NCI-H774 (cell line): ENCODE measurements at places on chromosomes 11 and 22.

DNA sequence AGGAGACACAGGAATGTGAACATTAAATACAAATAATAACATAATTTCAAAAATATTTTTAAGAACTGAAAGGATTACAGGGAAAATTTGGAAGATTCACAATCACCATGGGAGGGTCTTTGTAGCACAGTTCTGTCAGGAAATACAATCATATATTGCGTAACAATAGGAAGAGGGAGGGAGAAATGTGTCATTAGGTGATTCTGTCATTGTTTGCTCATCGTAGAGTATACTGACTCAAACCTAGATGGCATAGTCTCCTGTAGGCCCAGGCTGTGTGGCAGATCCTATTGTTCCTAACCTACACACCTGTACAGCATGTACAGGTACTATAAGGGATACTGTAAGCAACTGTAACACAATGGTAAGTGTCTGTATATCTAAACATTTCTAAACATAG is 330.4 kb downstream of the BRD1 start:
- no peak for DNase-seq

DNA sequence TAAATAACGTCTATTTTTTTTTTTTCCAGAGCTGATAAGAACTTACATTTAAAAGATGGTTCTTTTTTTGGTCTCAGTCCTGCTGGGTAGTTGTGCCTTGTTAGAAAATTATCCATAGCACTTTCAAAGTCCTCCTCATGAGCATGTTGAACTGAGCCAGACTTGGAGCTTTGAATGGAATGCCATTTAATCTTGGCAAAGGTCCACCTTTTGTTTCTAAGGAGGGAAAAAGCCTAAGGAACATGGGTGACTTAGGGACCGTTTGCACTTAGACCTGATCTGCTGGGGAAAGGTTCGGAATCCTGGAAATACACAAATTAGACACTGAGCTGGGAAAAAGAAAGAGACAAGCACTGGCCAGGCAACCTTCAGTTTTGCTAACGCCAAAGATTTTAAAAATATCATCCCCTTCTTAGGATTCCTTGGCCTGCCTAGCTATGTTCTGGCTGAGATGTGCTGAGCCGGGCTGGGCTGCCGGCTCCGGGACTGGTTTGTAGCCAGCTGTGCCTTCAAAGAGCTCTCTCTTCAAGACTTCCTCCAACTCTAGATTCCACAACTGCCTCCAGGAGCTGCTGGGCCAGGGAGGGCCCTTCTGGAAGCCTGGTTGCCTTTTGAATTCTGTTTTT is 67.4 kb downstream of the ENDOD1 start:
- DNase-seq: no peak

GRCh38 chr22:47054231-47055072 is 292.0 kb downstream of the TBC1D22A start:
- DNase-seq: no peak

DNA sequence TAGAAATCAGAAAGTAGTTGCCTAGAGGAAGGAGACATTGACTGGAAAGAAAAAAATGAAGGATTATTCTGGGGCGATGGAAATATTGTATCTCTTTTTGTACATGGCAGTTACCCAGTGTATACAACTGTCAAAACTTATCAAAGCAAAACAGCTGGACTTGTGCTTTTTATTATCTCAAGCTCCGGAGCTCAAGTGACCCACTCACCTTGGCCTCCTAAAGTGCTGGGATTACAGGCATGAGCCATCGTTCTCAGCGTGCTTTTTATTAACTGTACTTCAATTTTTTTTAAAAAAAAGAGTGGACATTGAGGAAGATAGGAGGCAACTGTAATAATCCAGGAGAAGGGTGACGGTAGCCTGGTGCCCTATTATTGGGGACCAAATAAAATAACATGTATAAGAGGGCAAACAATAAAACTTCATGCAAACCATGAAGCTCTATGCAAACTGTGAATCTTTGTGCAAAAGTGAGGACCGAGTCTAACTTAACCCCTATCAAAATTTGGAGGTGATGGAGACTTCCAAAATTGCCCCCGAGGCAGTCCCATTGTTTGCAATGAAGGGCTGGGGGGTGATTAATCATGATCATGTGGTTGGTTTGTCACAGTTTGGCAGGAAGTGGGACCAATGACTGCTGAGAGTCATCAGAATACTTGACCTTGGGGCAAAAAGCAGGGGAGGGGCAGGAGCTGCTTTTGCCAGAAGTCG is 23.5 kb downstream of the FZD4 start:
- DNase-seq: no peak

GRCh38 chr22:37549704-37550059 is 10.6 kb upstream of the CDC42EP1 start:
- DNase-seq: no peak

- no peak for DNase-seq
These were observed 8.2 kb downstream of the PTH start for GRCh38 chr11:13487661-13488030.

DNA sequence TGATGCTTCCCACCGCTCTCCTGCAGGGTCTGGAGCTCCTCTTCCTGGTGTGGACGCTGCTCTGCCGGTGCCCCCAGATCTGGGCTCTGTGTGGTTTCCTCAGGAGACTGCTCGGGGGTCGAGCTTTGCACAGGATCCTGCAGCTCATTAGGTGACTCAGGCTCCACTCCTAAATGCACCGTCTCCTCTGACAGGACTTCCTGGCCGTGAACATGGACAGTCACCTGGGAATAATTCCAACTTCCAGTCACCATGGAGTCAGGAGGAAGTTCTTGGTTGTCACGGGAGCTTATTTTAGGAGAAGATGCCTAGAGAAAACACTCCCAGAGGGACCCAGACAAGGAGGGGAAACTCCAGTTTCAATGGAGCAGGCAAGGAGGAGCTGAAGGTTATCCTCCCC is 11.9 kb downstream of the ZNF202 start:
- no peak for DNase-seq

GRCh38 chr22:49042877-49043859 is 784.5 kb downstream of the BRD1 start:
- no peak for DNase-seq

GRCh38 chr22:35615156-35615555 is 2.0 kb downstream of the MB start:
- no peak for DNase-seq

DNA sequence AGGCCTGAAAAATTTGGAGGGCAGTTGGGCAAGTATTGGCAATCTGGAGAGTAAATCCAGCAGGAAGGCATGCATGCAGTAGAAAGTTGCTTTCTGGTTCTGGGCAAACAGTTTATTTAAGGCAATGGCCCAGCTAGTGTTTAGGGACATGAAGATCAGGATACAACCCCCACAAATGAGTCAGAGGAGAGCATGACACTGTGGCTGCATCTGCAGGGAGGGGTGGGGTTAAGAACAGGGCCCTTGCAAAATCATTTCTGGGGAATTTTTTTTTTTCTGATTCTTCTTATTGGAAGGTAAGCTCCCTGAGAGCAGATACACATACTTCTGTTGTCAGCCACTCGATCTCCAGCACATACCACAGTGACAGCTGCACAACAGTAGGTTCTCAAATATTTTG is 61.1 kb downstream of the FDX1 start:
- no peak for DNase-seq

- DNase-seq: no peak
These were observed 32.2 kb upstream of the MYO18B start for GRCh38 chr22:25709758-25710157.

- no peak for DNase-seq
These were observed 66.7 kb upstream of the NECTIN1 start for GRCh38 chr11:119795690-119796089.

DNA sequence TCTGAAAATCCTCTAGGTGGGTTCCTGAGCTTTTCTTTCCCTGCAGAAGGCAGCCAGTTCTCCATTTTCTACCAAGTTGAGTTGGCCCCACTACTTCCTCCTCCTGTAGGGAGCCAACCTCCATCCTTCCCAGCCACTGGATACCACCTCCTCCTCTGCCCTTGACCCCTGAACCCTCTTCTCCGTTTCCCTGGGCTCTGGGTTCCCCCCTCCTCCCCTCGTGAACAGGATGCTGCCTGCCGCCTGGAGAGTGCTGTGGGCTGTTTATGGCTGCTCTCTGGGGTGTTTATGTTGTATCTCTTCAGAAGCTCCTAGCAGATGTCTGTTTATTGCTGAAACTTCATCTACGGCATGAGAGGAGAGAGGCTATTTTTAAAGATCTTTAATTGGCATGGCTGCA is 8.6 kb downstream of the MICAL2 start:
- no peak for DNase-seq

DNA sequence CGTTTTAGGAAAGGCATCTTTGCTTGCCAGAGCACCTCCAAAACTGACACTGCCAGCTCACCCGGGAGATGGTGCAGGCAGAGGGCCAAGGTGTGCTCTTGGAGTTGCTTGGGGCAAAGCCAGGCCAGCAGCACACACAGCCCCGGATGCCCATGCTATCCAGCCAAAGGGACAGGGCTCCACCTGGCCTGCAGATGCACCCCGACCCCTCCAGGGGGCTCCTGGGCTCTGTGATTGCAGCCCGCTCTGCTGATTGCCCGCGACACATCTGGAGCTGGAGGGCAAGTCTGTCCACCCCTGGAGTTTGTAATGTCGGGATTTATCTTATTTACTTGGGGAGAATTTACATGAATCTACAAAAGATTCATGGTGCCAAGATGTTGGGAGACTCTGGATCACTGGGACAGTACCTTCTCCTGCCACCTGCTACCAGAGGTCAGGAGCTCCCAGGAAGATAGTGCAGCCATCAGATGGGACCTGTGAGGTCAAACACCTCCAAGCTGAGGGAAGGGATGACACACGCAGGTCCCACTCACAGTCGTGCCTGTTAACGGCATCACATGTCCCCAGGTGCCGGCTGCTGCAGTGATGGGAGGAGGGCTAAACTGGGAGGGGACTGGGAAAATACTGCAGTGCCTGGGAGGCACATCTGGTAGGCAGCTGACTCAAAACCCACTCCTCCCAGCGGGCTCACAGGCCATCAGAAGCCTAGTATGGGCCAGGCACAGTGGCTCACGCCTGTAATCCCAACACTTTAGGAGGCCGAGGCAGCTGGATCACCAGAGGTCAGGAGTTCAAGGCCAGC is 17.2 kb downstream of the CBX7 start:
- DNase-seq: no peak

- DNase-seq: peak; percentile 59
These were observed 6.7 kb downstream of the CENPM start for GRCh38 chr22:41939981-41940831.

GRCh38 chr11:125086633-125087296 is 23.7 kb downstream of the SLC37A2 start:
- no peak for DNase-seq

DNA sequence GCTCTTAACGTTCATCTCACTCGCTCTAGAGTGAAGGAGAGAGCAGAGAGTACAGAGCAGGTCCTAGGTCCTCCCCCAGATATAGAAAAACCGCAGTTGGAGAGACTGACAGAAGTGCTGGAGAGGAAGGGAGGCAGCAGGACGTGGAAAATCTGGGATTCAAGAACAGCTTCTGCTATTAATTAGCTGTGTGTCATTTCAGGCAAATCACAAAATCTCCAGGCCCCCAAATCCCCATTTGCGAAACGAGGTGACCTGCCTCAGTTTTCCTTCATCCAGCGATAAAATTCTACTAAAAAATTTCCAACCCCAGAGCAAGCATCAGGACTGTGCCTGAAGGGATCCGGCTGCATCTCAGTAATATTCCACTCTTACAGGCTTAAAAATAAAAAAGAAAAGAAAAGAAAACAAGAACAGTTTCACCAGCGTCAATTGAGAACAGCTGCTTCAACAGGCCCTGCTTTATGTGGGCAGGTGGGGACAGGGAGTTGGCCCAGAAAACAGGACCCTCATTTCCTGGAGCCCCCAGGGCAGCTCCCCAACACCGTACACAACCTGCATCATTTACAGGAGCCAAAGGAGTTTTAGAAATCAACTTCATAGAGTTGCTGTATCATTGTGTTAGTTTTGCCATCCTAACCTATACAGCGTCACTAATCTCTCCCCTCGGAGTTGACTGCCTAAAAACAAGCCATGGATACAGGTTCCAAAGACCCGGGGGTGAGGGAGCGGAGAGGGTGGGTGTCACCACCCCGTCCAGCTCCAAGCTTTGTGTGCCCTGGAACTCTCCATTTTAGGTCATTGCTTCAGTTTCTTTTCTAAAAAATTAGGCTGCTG is 2.3 kb upstream of the MALAT1 start:
- peak; percentile 47 for DNase-seq

- DNase-seq: no peak
These were observed 63.9 kb upstream of the B3GAT1 start for GRCh38 chr11:134475951-134476350.

DNA sequence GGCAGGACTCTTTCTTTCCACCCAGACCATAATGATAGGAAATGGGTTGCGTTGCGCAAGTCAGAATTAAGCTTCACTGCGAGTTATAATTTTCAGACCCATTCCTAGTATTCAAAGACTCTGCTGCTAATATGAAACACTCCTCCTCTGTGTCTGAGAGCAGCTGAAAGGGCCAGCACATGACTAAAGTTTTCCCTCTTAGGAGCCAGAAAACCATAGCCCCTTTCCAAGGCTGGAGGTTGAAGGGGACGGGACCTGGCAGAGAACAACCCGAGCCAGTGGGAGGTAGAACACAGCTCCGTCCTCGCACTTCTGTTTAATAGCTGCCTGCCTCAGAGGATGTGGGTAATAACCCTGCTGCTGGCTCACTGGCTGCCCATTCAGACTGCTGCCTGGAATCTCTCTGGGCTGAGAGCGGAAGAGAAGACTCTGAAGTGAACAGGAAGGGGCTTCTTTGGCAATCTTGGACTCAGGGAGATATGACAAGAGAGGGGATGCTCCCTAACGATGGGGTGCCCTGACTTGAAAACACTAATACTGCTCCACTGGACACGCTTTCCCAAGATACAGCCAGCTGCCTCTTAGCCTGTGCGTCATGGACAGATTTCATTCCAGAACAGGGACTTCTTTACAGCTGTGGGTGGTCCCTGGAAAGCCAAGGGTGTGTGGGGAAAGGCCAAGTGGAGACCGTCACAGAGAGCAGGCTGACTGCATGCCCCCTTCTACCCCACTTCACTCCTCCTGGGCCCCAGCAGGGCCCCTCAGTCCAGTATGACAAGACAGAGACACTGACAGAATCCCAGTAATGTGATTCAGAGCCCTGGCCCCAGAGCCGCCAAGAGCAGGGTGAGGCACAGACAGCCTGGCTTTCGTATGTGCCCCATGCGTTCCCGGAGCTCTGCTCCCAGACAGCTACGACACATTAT is 156.9 kb downstream of the FEZ1 start:
- no peak for DNase-seq

DNA sequence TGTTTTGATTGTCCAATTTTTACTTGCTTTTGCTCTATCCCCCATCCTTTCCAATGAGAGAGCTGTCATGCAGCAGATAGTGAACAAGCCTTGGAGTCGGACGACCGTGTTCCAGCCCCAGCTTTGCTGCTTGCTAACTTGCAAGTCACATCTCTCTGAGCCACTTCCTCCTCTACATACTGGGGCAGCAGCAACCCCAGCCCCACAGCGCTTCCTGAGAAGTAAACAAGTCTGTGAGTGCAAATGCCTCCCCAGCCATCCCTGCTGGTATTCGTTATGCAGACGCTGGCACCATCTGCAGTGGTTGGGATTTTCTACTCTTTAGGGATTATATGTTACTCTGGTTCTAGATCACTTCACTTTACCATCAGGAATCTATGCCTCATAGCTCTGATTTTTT is 35.0 kb downstream of the TPBGL start:
- no peak for DNase-seq

GRCh38 chr22:43066844-43067385 is 22.3 kb downstream of the TTLL1 start:
- no peak for DNase-seq
